ENCODE measurements at places on chromosomes 12 and 14.

DNA sequence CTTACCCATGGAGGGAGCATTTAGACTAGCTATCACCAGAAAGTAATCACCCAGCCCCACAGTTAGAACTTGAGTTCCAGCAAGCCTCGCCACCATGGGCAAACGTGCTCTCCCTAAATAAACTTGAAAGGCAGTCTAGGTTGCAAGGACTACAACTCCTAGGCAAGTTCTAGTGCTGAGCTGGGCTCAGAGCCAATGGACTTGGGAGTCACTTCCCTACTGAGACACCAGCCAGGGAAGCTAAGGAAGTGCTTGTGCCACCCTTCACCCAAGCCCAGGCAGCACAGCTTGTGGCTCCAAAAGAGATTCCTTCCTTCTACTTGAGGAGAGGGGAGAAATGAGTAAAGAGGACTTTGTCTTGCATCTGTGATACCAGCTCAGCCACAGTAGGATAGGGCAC, 57.9 kb downstream of the SLCO1A2 start:
- no peak for DNase-seq

- DNase-seq, result no peak
These were observed 31.5 kb downstream of the NTN4 start for GRCh38 chr12:95759039-95759438.

- DNase-seq, result no peak
These were observed 119.7 kb downstream of the SLC25A47 start for GRCh38 chr14:100442498-100443490.

GRCh38 chr12:18971932-18972331, 157.6 kb upstream of the PLEKHA5 start:
- no peak for DNase-seq

- peak; percentile 0 for DNase-seq
These were observed 239.4 kb downstream of the C12orf75 start for GRCh38 chr12:105569886-105570285.

- peak; percentile 14 for DNase-seq
These were observed 97.3 kb downstream of the ESR2 start for GRCh38 chr14:64196814-64197411.

DNA sequence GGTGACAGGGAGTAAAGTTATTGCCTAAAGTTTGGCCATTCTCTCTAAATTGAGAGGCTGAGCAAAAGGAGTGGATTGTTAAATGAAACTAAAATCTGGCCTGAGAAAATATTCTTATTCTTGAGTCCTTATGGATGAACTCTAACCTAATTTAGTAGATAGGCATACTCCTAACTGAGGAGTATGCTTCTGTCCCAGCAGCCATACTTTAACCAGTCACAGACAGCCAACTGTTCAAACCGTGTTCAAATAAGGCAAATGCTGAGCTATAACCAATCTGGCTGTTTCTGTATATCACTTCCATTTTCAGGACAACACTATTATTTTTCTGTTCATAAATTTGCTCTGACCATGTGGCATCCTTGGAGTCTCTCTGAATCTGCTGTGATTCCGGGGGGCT, 75.9 kb upstream of the RERGL start:
- no peak for DNase-seq

GRCh38 chr12:102061096-102061559, 663 bp downstream of the WASHC3 start:
- peak; percentile 70 for DNase-seq

GRCh38 chr12:131076791-131077747, 123.4 kb downstream of the ADGRD1 start:
- no peak for DNase-seq

- no peak for DNase-seq
These were observed 108.7 kb upstream of the NCOR2 start for GRCh38 chr12:124675881-124676713.
